ENCODE measurements at places on chromosomes 7 and 10. TPM values are rescaled to one million over a fixed set of nuclear protein-coding genes. Genes with fewer than 3 reads are reported as not detected.

Gene ANKRD7
- 0.36 TPM for total RNA-seq

Gene AVL9
- 21.9 TPM for total RNA-seq

DNA sequence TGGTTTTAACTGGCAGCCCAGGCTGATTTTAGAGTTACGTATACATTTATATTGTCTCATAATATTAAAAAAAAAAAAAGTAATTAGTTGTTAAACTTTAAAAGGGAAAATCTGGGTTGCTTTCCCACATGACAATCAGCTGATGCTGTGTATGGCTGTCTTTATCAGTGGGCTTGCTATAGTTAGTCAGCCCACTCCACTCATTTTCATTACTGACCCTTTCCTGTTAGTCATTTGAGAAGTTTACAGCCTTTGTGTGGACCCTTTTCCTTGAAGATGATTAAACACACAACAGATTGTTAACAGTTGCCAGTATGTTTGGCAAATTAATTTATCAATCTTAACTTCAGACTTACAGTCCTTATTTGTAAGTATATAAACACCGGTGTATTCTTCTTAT lies 164.5 kb upstream of the AGR3 start:
- no peak for DNase-seq

Gene PLAC9
- 14.7 TPM for total RNA-seq

GRCh38 chr7:157176771-157177170 lies 38.0 kb downstream of the UBE3C start:
- no peak for DNase-seq

Gene DGKB
- 0.45 TPM for total RNA-seq

GRCh38 chr10:112275512-112276245 lies 7.5 kb upstream of the TECTB start:
- DNase-seq = no peak

Gene RARRES2
- total RNA-seq = 98.8 TPM

DNA sequence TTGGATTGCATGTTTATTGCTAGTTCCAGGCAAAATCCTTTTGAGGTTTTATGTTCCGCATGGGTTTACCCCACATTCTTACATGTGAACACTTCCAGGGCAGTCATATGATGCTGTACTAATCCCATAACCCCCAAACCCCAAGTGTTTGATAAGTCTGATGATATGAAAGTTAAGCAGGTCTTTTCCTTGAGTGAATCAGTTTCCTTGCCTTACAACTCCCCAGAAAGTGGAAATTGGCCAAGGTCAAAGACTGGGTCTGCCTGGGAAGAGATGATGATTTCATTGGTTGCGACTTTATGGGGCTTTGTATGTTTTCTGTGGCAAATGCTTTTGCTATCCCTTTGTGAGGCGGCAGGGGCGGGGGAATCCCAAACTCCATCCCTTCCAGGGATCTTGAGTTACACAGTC lies 24.7 kb downstream of the AFAP1L2 start:
- DNase-seq = no peak

DNA sequence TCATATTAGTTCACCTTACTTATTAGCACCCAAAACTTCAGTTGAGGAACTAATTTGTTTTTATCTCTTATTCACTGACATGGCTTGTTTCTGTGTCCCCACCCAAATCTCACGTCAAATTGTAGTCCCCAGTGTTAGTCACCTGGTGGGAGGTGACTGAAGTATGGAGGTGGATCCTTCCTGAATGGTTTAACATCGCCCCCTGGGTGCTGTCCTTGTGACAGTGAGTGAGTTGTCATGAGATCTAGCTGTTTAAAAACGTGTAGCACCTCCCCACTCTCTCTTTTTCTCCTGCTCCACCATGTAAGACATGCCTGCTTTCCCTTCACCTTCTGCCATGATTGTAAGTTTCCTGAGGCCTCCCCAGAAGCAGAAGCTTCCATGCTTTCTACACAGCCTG lies 75.0 kb upstream of the HECTD2 start:
- DNase-seq = no peak

Gene WNT16
- 0.23 TPM for total RNA-seq

DNA sequence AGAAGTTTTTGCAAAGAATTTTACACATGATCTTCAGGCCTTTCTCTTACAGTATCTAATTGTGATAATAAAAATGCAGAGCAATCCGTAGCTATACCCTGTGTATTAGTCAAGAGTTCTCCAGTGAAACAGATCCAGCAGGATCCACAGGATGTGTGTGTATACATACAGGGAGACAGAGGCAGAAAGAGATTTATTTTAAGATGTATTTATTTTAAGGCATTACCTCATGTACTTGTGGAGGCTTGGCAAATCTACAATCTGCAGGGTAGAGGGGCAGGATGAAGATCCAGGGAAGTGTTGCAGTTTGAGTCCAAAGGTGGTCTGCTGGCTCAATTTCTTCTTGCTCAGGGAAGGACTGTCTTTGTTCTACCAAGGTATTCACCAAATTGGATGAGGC lies 41.7 kb downstream of the ARHGAP12 start:
- no peak for DNase-seq

- peak; percentile 29 for DNase-seq
These were observed 63.3 kb upstream of the ELMO1 start for GRCh38 chr7:37511915-37512314.

DNA sequence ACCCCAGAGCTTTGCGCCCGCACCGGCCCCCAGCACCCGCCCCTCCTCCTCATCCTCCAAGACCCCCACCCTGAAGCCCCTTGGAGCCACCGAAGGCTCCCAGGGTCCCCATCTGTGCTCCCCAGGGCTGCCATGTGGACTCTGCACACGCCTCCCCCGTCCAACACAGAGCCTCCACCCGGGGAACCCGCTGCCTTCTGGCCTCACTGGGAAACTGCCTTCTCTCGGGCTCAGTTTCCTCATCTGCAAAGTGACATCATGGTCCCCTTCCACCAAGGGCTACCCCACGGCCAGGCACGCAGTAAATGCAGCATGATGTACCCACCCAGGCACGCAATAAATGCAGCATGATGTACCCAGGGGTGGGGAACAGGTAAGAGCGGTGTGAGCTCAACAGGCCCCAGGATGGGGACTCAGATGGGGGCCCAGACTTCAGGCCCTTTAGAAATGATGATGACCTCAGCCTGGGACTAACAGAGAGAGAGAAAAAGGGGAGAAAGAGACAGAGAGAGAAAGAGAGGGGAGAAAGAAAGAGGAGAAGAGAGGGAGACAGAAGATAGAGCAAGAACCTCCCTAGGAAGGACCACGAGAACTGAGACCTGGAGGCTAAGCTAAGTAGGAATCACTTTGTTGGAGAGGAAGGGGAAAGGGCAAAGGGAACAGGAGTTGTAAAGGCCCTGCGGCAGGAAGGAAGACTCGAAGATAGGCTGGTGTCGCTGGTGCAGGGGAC lies 2.5 kb upstream of the MICALL2 start:
- DNase-seq = no peak

DNA sequence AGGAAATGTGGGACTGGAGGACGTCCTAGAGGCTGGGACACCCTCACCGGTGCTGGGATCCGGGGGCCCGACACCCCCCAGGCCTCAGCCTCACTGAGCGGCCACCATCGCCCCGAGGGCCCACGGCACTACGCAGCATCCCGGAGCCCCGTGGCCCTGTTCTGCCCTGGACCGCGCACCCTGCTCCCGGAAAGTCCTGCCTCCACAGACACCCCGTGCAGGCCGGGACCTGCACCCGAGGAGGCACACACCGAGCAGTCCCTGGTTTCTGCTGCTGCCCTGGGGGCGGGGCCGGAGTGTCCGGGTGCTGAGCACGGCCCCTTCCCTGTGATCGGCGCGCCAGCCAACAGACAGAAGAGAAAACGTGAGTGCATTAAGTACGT lies 18.1 kb upstream of the KNDC1 start:
- no peak for DNase-seq

DNA sequence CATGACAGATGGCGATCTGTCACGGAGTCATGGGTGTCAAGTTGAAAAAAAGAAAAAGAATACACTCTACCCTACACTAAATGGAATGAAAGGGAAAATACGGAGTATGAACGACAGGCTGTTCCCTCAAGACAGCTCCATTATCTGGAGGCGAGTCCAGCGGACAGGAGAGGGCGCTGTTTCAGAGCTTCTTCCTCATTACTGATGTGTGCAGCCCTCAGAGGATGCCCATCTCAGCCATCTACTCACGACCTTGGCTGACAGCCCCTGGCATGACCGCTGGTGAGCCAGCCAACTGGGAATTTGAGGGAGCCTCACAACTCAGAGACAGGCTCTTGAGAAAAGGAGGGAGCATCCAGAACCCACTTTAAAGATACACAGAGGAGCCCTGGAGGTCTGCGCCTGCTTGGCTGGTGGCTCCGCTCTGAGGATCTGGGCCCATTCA lies 49.6 kb upstream of the SMNDC1 start:
- peak; percentile 53 for DNase-seq

- no peak for DNase-seq
These were observed 83.5 kb downstream of the KLF6 start for GRCh38 chr10:3701491-3701890.

Gene PRR15
- total RNA-seq = 7.7 TPM

DNA sequence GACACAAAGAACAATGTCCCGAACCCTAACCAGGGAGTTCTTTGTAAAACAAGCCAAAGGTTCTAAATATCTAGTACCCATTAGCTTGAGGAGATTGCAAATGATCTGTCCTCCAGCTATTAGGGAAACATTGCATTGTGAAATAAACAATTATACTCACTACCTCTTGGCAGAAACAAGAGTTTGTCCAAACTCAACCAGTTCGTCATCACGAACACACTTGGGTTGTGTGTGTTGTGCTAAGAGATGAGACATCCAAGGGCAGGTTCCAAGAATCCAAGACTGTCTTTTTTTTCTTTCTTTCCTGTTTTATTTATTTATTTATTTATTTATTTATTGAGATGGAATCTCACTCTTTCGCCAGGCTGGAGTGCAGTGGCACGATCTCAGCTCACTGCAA lies 793.1 kb upstream of the AUTS2 start:
- DNase-seq = no peak

DNA sequence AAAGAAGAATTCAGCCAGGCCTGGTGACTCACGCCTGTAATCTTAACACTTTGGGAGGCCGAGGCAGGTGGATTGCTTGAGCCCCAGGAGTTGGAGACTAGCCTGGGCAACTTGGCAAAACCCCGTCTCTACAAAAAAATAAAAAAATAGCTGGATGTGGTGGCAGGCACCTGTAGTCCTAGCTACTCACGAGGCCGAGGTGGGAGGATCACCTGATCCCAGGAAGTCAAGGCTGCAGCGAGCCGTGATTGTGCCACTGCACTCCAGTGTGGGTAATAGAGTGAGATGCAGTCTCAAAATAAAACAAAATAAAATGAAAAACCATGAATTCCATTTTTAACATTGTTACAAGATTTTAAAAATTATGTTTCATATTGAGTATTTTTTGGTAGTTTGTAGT lies 988.9 kb upstream of the ZNF722 start:
- DNase-seq = no peak

DNA sequence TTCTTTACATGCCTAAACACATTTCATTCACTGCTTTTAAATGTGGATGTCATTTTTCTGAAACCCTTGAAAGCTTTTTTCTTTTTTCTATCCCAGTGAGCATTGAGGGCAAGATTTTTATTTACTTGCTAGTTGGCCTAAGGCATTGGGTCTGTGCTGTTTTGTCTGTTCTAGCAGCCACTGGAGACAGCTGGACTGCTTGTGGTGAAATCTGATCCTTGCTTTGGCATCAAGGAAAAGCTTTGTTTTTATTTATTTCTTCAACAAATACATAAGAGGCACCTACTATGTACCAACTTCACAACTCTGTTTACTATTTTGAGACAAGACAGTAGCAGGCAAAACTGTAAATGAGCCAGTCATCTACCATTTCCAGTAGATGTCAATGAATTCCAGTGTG lies 28.4 kb upstream of the PDLIM1 start:
- no peak for DNase-seq

Data from prostate gland (tissue), 2 donors.